EH (cell line): ENCODE measurements at places on chromosomes 7 and 10.

DNA sequence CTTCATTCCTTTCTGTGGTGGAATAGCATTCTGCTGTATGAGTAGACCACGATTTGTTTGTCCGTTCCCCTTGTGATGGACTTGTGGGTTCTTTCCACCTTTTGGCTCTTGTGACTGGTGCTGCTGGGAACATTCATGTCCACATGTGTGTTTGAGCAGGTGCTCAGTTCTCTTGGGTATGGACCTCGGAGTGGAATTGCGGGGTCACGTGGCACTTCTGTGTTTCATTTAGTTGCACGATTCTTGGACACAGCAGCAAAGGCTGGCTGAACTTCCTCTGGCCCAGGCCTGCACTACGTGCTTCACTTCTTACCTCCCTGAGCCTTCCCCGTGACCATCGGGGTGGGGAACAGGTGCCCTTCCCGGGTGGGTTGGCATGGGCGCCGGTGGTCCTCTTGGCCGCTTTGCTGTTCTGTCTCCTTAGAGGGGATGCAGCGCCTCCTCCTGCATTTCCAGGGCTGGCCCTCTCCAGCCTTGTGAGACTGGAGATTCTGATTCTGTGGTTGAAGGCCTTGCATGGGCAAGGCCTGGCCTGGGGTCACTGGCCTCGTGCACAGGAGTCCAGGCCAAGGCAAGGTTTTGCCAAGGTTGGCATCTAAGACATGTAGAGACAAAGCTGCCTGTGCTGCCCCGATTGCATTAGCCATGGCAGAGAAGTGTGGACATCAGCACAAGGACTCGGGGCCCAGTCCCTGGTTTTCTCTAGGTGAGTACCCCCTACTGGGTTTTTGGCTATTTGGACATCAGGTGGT is 25.1 kb downstream of the DOCK1 start:
- no peak for DNase-seq

DNA sequence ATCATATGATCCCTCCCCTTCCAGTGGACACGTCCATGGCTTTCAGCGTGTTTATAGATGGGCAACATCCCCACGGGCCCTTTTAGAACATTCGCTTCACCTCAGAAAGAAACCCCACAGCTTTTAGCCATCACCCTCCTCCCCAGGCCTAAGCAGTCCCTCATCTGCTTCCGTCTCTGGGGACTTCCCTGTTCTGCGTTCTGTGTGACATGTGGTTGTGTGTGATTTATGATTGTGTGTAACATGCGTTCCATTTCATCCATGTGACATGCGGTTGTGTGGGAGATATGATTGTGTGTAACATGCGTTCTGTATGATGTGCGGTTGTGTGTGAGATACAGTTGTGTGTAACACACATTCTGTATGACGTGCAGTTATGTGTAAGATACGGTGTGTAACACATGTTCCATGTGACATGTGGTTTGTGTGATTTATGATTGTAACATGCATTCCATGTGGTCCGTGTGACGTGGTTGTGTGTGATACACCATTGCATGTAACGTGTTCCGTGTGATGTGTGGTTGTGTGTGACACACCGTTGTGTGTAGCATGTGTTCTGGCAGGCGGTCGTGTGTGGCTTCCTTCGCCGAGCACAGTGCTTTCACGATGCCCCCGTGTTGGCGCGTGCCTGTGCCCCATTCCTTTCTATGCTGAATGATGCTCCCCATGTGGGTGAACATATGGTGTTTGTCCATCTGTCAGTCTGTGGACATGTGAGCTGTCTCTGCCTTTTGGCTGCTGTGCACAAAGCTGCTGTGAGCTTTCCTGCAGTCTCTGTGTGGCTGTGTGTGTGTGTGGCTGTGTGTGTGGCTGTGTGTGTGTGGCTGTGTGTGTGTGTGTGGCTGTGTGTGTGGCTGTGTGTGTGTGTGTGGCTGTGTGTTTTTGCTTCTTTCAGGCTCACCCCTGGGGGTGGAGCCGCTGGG is 26.2 kb downstream of the PWWP2B start:
- no peak for DNase-seq

GRCh38 chr10:49109669-49110340 is 5.5 kb downstream of the VSTM4 start:
- DNase-seq: peak; percentile 83

GRCh38 chr7:130994378-130995115 is 260.5 kb upstream of the KLF14 start:
- DNase-seq: no peak

GRCh38 chr7:3862774-3863173 is 561.7 kb downstream of the SDK1 start:
- DNase-seq: no peak

DNA sequence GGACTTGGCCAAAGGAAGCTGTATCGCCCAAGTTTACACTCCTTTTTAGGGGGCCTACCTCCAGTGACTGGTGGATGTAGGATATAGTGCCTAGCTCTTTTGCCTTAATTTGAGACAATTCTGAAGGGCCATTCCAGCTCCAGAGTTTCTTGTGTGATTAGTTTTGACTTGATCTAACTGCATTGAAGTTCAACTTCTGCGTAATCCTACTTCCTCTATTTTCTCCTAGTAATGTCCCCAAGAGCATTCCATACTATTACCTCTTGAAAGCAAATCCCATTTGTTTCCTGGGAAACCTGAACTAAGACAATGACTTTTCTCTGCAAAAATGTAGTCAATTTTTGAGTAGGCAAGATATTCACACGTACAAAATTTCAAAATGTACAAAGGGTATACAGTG is 4.7 kb upstream of the H2AZ2 start:
- no peak for DNase-seq

- DNase-seq: no peak
Observed at GRCh38 chr10:114320249-114321116, 81.4 kb downstream of the VWA2 start.

DNA sequence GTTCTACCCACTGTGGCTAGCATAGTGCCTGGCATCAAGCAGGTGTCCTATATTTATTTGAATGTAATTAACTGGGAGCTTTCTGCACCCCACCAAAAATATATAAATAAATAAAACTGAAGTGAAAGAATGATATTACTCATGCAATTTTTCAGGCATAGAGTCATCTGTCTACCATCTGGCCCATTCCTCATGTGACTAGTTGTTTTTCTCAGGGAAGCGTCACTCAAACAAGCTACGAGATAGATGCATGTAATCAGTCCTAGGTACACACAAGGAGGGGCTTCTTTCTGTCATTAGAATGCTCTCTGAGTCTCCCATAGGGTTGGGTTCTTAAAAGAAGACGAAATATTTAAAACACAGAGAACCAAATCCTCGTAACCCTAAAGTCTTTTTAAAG is 255.5 kb upstream of the KMT2E start:
- DNase-seq: no peak

DNA sequence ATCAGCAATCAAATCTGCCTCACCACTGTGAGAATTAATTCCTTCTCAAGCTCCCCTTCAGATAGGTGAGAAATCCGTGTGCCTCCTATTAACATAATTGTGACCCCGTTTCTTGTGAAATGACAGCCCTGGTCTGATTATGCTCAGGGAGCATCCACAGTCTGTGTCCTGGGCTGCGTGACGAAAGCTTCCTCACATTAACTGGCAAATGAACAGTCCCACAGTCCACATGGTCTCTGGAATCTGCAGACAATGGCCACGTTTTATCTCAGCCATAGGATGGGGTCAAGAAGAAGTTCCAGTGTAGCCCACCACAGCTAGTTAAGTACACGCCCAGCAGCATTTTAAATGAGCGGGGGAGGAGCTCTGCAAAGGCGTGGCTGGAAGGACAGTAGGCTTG is 229.2 kb downstream of the RPS24 start:
- no peak for DNase-seq

DNA sequence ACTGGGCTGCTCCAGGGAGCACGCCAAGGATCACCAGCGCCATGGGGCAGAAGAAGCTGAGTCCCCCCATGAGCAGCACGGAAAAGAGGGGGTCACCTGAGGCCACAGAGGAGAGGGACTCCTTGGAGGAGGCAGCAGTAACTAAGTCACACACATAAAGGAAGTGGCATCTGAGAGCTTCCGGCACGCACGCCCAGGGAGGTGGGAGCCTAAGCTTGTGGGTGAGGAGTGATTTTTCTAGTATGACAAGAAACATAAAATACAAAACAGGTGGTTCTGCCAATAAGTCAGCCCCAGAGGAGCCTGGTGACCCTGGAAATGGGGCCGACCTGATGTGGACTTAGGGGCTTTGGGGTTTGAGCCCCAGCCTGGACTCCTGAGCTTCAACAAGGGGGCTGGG is 60.8 kb downstream of the CARD11 start:
- no peak for DNase-seq

DNA sequence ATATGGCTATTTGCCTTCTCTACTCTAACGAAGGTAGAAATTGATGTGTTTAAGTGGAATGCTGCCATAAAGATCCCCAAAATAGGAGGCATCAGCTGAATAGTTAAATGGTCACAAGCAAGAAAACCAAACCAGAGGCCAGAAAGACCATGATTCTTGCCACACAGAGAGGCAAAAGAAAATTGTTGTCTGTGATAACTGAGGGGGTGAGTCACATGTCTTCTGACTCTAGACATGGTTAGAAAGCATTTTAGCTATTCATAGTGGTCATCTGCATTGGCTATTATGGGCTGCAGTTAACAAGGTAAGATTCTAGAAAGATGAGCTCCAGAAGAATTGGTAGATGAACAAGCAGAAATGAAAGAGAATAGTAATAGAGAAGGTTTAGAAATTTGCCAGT is 361.4 kb upstream of the NPSR1 start:
- peak; percentile 72 for DNase-seq

- peak; percentile 99 for DNase-seq
Observed at GRCh38 chr10:60384708-60385398, 4.8 kb downstream of the ANK3 start.

GRCh38 chr7:77980087-77980713 is 181.6 kb downstream of the PHTF2 start:
- no peak for DNase-seq

GRCh38 chr7:98472521-98472954 is 71.6 kb upstream of the BAIAP2L1 start:
- no peak for DNase-seq

- DNase-seq: no peak
Observed at GRCh38 chr10:12435348-12435747, 86.0 kb downstream of the CAMK1D start.

- DNase-seq: no peak
Observed at GRCh38 chr10:108521827-108522492, 1357.5 kb upstream of the SORCS1 start.

GRCh38 chr10:18563003-18563726 is 88.2 kb downstream of the NSUN6 start:
- DNase-seq: no peak

- DNase-seq: no peak
Observed at GRCh38 chr10:29522061-29522855, 112.5 kb downstream of the SVIL start.

- DNase-seq: peak; percentile 8
Observed at GRCh38 chr7:93964813-93965212, 39.3 kb downstream of the BET1 start.

DNA sequence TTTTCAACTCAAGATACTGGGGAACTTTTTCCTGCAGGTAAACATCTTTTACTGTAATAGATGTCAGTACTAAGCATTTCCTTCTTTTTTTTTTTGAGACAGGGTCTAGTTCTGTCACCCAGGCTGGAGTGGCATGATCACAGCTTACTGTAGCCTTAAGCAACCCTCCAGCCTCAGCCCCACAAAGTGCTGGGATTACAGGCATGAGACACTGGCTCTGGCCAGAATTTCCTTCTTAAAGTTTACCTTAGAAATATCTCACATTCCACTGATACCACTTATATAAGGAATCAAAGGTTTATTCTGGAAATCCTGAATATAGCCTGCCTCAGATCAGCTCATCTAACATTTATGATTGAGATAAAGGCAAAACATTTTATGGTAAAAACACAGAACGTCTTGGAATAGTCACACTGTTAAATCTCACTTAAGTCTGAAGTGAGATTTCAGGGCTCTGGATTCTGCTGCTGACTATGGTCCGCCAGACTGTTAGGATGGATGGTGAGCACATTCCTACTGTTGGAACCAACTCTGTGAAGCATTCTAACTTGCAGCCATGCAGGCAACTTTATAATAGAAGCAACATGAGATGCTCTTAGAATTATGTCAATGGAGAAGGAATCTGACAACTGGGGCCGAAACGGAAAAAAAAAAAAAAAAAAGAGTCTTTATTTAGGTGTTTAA is 151.9 kb downstream of the ZMYND11 start:
- DNase-seq: peak; percentile 68

DNA sequence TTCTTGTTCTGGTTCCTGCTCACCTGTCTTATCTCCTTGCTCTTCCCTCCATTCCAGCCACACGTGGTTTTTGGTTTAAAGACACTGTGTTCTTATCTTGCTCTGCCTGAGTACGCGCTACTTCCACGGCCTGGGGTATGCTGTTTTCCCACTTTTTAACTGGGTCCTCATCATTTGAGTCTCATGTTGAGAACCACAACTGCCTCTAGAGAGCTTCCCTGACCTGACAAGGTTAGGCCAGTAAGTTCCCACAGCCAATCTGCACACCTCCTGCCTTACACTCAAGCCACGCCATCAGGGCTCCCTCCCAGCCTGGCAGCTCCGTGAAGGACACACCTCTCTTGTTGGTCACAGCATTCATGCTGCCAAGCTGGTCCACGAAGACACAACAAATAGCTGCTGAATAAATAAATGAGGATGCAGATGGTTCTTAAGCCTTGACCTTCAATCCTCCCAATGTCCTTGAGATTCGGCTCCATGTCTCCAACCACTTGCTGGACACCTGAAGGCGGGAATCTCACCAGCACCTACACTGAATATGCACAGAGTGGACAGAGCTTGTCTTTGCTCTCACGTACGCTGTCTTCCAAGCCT is 201.7 kb upstream of the KLF14 start:
- DNase-seq: no peak

GRCh38 chr7:19957664-19958063 is 184.2 kb upstream of the TMEM196 start:
- DNase-seq: peak; percentile 28

GRCh38 chr7:45162311-45162845 is 4.8 kb downstream of the RAMP3 start:
- DNase-seq: no peak

DNA sequence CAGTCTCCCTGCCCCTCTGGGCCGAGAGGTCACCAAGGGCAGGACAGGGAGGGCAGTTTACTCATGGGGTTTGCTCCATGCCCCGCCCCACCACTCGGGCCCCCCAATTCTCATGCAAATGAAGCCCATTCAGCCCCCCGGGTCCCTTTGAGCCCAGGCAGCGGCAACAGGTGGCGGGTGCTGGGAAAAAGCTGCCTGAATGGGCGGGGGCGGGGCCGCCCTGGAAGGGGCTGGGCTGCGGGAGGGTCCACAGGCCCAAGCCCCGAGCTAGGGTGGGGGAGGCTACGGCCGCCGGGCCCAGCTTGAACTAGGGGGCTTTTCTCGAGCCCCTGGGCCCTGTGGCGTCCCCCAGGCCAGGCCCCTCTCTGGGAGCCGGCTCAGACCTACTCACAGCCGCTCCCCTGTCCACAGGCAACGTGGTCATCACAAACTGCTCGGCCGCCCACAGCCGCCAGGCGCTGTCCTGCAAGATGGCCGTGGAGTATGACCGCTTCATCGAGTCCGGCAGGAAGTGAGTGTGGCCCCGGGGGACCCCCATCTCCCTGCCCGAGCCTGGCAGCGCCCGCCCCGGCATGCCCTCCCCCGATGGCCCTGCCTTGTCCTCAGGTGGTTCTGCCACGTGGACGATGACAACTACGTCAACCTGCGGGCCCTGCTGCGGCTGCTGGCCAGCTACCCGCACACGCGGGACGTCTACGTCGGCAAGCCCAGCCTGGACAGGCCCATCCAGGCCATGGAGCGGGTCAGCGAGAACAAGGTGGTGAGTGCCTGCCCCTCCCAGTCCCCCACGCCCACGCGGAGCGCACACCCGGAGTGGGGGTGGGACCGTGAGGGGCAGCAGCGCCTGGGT is 5.5 kb downstream of the LFNG start:
- DNase-seq: no peak
